Urothelium cell line (cell line): ENCODE measurements at places on chromosomes 2 and 18.

DNA sequence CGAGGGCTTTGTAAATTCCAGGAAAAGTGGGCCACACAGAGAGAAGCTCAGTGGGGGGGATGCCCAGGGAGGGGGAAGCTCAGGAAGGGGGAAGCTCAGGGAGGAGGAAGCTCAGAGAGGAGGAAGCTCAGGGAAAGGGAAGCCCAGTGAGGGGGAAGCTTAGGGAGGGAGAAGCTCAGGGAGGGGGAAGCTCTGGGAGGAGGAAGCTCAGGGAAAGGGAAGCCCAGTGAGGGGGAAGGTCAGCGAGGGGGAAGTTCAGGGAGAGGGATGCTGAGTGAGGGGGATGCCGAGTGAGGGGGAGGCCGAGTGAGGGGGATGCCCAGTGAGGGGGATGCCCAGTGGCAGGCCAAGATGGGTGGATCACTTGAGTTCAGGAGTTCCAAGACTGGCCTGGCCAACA is 821 bp upstream of the CHRNG start:
- no peak for DNase-seq

- DNase-seq = no peak
These were observed 38.2 kb upstream of the RAB27B start for GRCh38 chr18:54790109-54790508.

DNA sequence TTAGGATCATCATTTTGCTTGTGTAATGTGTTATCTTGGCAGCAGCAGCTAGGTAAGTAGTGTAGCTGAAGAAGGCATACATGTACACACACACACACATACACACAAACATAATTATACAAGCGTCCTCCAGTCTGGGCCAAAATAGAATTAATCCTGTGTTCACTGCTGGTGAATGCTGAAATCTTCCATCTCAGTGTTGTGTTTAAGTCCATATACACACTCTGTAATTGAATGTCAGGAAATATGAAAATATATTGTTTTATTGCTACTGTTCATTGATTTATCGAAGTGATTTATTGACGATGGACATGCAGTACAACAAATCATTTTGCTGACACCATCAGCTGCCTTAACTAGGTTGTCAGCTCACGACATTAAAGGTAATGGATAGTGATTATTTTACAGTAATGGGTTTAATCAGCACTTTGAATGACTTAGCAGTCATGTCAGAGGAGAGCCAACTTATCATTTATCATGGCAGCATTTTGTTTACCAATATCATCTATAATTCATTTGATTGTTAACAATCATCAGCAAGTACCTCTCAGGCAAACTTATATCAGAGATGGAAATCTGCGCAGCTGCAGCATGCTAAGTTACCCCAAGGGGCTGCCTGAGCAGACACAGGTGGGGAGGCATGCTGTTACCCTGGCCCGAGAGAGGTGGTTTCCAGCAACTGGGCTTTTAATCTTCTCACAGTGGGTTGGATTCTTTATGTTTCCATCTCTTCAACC is 83.7 kb upstream of the FSHR start:
- no peak for DNase-seq

DNA sequence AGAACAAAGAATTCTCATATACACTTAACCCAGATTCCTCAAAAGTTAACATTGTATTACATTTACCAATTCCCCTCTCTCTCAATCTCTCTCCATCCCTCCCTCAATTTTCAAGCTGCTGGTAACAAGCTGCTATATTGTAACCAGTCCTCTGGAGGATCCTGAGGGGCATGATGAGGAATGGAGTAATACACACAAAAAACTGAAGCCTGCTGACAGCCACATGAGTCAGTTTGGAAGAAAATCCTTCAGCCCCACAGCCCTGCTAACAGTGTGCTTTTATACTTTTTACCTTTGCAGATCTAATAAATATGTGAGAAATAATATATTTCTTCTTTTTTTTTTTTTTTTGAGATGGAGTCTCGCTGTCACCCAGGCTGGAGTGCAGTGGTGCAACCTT is 165.7 kb upstream of the RAB12 start:
- DNase-seq = no peak

- no peak for DNase-seq
These were observed 5.4 kb downstream of the SEMA4F start for GRCh38 chr2:74659462-74659861.

DNA sequence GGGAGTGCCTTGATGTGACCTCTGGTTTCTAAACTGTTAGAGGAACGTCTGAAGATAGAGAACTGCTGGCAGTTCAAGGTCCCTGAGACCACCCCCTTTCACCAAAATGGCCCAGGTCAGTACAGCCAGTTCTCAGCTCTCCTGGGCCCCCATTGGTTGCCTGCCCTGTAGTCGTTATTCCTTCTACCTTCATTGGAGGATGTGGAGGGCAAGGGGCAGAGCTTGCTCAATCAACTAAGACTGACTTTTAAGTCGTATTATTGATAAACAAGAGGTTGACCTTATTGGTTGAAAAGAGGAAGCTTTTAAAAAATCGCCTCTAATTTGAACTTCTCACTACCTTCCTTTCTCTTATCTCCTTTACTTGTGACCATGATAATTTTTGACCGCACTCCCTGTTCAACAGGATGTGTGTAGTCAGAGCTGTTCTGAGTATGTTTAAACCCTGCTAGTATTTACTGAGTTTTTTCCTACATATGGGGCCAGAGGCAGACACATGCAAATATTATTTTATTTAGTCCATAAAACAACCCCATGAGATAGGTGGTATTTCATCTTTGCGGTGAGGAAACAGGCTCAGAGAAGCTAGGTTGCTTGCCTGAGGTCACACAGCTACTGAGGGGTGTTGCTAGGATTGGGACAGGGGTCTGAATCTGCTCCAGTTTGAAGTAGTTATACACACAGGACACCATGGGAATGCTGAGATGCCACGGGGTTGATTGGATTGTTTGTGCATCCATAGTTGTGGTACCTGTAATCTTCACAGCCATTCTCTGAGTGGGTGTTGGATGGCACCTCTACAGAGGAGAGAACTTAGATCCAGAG is 65.9 kb downstream of the TMEM247 start:
- DNase-seq = no peak

DNA sequence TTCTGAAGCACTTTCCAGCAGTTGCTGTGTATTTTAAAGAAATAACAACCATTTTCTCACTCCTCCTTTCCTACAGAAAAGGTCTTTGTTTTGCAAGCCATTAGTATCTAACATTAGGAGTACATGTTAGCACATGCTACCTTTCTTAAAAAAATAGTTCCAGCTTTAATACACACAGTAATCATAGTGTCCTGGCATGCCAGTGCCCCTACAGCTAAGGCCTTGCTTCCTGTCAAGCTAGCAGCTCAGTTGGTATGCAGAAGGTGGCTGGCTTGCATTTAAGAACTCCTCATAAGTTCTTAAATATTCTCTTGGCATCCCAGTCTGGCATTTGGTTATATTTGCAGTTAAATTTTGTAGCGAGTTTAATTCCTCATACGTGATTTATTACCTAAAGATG is 141.3 kb upstream of the IL1R2 start:
- no peak for DNase-seq

GRCh38 chr2:96884299-96885094 is 14.6 kb upstream of the SEMA4C start:
- no peak for DNase-seq

- DNase-seq = no peak
These were observed at the start of gene IL1RN for GRCh38 chr2:113126845-113127645. IL1RN (plus strand) TSS chr2:113127598; CDS start chr2:113127625, 27 bp downstream.

DNA sequence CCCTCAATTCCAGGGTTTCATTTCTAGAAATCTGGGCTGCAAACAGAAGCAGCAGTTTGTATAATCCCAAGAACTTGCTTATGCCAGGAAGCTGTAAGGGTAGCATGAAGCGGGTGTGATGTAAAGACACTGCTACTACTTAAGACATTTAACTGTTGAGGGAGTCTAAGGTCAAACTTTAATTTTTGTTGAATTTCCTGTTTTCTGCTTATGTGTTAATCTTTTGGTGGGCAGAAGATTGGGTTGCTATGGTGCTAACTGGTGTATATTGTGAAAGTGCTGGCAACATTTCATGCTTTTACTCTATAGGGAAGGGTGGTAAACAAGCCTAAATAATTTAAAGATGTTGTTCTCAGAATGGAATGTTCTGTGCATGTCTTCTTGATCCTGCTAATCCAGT is 2.7 kb downstream of the NCOA1 start:
- no peak for DNase-seq

DNA sequence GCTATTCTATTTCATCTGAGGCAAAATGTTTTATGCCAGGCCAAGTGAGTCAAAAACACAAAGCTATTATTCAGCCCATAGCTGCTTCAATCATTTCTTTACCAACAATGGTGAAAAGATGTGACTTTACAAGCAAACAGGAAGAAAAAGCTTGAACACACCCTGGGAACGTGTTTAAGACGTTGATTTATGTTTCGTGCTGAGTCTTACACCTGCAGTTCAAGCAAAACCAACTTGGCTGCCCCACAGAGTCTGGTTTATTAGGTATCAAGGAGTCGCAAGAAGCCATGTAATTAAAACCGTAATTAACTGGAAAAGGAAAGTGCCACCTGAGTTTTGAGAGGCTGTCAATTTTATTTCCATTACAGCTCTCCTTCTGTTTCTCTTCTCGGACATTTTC is 295.5 kb downstream of the MEIS1 start:
- no peak for DNase-seq
